Foreskin keratinocyte (primary cell): ENCODE measurements at places on chromosomes 3 and 15.
A peak's percentile ranks its signal among the peaks of the same experiment; 100 is the strongest.

DNA sequence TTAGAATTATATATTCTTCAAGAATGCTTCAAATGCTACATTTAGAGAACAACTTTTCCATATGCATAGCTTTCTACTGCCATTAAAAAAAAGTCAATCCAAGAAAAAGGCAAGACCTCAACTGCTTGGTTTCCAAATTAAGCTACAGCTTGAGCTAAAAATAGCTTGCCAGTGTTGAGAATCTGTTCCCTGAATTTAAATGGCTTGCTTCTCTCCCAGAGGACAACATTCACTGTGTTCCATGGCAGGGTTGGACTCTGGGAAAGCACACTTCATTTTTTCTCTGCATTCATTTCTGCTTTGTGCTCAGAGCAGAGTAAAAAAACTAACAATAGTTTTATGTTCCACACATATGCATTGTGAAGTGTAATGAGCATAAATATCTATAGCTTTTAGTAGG is 50.3 kb upstream of the ACTL6A start:
- no peak for DNase-seq

GRCh38 chr3:131386429-131387165 is 5.0 kb downstream of the NUDT16 start:
- DNase-seq = no peak

- no peak for DNase-seq
These were observed 197.5 kb upstream of the BCL6 start for GRCh38 chr3:187942658-187943241.

GRCh38 chr3:82802501-82802900 is 1041.1 kb upstream of the GBE1 start:
- DNase-seq = peak; percentile 83

- DNase-seq = no peak
These were observed 31.6 kb upstream of the ACAD9 start for GRCh38 chr3:128847666-128848370.

DNA sequence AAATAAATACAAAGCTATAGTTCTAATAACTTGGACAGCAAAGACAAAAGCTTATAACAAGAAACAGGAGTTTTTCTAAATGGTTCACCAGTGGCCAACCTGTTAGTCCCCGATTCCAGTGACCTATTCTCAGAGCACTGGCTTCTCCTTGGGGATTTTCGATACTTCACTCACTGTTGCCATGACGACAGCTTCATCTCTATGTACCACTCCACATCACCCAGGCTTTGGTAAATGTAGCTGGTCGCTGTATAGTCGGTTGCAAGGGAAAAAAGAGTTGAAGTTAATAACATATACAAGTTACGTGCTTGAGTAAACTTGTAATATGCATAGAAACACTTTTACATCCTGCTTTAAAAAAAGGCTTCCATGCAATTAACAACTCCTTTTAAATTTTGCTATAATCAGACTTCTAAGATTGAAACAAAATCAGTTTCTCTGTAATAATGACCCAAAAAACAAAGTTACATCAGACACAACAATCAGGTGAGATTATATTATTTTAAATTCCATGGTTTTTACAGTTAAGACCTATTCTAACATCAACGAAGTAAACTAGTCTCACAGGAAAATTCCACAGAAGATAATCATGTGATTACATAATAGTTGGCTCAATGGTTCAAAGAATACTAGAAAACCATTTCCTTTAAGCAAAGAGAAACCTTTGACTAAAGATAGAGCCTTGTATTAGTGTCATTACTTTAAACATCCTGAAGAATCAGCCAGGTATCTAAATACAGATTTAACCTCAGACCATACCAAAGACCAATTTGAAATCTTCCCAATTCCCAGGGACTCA is 2.9 kb downstream of the CCNL1 start:
- DNase-seq = no peak

GRCh38 chr3:74518610-74519009 is 95.8 kb downstream of the CNTN3 start:
- no peak for DNase-seq

GRCh38 chr3:171055336-171056178 is 29.0 kb upstream of the SLC2A2 start:
- no peak for DNase-seq

DNA sequence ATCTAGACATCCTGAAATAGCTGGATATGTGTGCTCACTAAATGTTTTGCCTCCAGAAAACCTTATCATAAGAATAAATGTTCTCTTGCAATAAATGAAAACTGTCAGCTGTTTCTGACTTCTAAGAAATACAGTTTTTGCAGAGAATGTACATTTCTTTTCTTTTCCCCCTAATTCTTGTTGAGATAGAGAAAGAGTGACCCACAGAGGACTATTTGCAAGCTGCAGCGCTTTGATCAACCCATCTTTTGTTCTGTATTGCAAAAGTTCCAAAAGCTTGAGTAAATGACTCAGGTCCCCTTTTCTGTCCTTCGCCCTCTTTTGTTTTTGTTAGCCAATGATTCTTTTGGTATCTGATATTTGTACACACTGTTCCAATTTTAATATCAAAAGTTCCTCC is 141.9 kb downstream of the BBX start:
- no peak for DNase-seq

DNA sequence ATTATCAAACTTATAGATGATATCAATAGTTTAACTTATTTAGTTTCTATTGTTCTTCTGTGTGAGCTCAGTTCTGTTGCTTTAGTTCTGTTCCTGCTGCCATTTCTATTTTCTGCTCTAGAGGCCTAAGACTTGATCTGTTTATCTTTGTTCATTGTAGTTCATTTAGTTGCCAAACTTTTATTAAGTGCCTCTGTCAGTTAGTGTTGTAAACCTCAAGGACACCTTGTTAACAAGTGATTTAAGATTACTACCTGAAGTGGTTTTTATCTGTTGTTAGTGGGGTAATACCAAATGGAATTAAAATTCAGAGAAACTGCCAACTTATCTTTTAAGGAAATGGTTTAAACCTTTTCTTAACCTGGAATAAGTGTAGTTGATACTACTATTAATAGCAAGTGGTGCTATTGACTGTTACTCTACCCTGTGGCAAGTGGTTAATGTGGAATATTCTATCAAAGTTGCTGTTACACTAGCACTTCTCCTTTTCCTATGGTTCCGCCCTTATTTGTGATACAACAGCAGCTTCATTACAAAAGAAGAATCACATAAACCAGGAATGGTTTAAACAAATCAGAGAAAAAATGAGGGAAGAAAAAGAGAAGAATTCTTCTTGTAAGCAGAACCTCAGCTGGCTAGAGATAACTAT is 500.6 kb upstream of the GOLIM4 start:
- DNase-seq = no peak
